ENCODE measurements at places on chromosomes 1 and 21.

DNA sequence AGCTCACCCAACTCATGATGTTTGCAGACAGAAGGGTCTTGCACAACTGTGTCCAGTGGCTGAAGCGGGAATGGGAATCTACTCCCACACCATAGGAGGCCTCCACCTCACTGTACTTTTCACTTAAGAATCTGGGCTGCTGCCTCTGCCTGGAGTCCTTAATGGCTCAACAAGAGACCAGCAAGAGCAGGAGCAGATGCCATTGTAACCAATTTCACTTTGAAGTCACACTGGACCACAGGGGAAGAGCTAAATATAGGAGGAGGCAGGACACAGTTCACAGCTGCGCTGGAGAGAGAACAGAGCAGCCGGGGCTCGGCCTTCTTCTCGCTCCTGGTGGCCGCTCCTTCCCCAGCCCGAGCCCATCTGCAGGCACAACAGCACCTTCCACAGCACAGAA lies 120.4 kb downstream of the SIPA1L2 start:
- DNase-seq: no peak

GRCh38 chr1:199226163-199226562 lies 587.3 kb downstream of the PTPRC start:
- no peak for DNase-seq

DNA sequence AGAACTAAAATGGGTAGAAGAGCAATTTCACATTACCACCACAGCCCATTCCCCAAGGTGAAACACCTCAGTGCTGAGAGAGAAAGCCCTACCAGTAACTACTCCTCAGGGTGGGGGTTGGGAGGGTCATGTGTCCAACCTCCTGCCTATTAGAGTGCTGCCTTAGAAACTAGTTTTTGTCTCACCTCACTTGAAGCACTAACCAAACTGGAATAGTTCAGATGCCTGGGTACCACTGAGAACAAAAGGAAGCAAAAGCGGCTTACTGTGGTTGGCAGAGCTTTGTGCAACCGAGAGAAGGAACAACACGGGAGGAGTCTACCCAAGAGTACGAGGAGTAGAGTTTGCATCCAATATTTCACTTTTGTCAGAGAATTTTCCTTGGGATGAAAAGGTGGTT lies 1207.5 kb upstream of the ADGRL2 start:
- DNase-seq: no peak

- no peak for DNase-seq
Observed at GRCh38 chr1:185434721-185435120, 117.7 kb upstream of the IVNS1ABP start.

DNA sequence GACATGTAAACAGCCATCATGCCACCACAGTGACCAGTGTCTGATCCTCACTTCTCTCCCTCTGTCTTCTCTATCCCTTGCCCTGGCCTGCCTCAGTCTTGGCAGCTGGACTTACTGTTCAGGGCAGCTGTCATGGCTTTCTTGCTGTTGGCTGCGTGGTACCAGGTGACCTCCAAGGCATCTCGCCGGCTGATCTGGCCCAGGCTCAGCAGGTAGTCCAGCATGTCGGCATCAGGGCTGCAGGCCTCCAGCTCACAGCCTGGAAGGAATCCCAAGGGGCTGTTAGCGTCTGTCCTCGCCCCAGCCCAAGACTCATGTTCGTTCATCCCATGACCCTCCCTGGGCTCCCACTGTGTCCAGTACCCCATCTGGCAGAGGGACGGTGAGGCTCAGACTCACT lies 3.6 kb downstream of the FAM151A start:
- no peak for DNase-seq

GRCh38 chr1:59751801-59752200 lies 62.9 kb upstream of the HOOK1 start:
- DNase-seq: no peak

DNA sequence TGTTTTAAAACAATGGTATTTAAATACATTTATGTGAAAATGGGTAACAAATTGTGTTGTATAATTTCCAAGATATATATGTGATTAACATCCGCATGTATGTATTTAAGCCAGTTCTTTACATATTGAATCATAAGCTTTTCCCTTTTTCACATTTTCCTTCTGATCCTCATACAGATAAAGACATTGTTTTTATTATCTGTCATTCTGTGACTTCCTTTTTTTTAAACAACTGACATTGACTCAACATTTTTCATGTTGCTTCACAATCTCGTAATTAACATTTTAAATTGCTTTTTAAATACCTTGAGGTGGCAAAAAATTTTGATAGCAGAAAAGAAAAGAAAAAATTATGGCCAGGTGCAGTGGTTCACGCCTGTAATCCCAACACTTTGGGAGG lies 1.4 kb downstream of the STXBP3 start:
- peak; percentile 30 for DNase-seq

DNA sequence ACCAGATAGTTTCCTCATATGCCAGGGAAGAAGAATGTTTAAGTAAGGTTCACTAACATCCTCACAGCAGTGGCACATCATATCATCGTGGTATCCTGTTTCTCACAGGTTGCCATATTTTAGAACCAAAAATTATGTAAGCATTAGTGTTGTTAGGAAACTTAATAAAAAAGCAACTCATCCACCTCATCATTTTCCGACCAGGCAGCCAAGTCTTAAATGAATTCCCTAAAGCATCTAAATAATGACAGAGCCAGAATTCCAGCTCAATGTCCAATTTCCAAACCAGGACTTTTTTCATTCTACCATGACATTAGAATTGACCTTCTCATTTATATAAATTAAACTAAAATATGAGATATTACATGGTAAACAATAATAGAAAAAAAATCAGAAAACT lies 272.7 kb downstream of the NTNG1 start:
- no peak for DNase-seq

DNA sequence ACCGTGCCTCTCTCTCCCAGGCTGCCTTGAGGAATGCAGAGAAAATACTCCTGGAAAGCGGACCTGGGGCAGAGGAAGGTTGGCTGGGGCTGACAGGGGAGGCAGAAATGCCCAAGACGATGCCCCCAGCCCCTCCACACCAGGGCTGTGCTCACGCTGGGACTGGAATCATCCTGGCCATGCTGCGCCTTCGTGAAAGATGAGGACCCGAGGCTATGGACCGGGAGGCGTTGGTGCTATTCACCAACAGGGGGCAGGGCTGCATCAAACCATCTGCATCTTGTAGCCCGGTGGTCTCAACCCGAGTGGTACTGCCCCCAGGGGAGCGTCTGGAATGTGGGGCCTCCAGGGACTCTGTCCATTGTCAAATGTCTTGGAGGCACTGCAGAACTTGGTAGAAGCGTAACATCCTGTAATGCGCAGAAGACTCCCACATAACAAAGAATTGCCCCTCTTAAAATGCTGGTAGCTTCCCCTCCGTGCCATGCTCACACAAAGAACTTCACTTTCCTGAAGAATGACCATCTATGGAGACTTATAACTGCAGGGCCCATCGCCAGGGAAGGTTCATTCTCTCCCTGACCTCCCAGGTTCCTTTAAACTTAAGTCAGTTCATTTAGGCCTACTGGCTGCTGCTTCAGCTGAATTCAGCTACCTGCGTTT lies 251.2 kb downstream of the RRAGC start:
- peak; percentile 44 for DNase-seq

- DNase-seq: peak; percentile 17
Observed at GRCh38 chr1:72288886-72289285, 6.5 kb upstream of the NEGR1 start.

GRCh38 chr21:33496345-33496744 lies 4.8 kb upstream of the DNAJC28 start:
- no peak for DNase-seq

DNA sequence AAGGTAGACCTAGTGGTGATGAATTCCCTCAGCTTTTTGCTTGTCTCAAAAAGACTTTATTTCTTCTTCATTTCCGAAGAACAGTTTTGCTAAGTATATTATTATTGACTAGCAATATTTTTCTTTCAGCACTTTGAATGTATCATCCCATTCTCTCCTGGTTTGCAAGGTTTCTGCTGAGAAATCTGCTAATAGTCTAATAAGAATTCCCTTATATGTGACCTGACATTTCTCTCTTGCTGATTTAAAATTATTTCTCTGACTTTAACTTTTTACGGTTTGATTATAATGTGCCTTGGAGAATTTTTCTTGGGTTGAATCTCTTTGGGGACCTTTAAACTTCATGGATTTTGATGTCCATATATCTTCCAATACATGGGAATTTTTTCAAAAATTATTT lies 628.3 kb upstream of the ADGRL2 start:
- no peak for DNase-seq

DNA sequence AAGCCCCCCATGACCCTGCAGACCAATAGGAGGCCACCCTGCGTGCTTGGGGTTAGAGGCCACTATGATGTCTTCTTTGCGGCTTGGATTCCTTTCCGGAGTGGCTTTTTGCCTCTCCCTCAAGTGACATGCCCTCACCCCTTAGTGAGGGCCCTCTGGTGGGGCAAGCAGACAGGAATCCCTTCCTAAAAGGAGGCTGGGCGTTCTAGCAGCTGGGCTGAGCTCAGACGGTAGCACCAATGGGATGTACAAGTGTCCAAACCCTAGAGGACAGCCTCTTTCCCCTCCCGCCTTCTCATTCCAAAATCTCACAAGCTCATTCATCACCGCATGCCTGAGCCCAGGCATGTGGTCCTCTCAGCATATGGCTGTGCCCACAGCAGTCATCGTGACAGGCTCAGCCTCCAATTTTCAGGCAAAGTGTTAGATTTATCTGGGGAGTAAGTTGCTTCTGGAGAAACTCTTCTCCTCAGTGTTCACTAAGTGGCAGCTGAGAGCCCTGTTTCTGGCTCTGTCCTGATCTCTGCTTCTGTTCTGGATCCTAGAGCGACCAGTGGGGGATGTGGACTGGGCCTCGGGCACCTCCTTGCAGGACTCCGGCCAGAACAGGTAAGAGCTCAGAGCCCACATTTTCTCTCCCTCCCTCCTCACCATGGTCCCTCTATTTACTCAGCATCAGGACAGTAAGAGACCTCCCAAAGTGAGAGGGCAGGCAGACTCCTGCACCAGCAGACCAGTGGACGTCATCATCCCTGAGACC lies 4.8 kb downstream of the KIAA1614 start:
- no peak for DNase-seq

DNA sequence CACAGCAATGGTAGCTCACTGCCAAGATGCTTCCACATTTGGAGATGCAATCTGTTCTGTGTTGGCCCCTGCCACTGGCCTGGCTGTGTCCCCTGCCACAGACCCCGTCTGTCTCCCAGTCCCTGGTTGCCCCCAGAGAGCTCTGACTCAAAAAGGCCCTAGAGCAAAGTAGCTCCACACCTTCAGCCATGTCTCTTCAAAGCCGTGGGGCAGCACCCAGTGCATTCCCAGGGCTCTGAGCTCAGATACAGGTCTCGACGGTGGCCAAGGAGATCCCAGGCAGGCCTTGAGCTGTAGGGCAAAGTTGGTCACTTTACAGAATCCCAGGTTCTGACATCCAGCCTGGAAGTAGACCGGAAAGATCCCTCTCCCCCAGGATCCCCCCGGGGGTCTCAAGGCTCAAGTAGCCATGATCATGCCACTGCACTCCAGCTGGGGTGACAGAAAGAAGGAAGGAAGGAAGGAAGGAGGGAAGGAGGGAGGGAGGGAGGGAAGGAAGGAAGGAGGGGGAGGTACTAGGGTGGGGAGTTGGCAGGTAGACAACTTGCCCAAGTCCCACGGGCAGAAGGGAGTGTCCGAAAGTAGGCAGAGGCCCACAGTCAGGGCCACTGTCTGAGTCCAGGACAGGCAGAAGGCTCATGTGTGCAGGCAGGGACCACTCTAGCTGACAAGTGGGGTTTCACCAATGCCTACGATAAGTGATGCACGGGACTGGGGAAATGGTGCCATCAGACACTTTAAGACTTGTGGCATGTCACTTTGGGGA lies 4.8 kb upstream of the ARF1 start:
- no peak for DNase-seq

DNA sequence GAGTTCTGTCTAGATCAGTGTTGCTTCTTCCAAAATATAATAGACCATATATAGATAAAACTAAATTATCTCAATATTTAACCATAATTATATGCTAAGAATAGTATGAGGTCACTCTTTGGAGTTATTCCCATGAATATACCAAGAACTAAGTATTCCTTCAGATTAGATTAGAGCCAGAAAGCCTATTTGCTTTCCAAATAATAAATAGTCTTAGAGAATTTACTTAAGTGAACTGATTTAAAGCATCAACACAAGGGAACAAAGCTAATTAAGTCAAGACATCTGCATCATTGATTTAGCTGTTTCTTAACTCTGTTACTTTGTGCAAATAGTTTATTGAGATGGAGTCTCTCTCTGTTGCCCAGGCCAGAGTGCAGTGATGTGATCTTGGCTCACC lies 35.7 kb downstream of the FNBP1L start:
- DNase-seq: no peak

GRCh38 chr1:77762072-77762476 lies 2.4 kb upstream of the USP33 start:
- DNase-seq: peak; percentile 41

- no peak for DNase-seq
Observed at GRCh38 chr1:27689423-27690173, 17.6 kb upstream of the IFI6 start.

- no peak for DNase-seq
Observed at GRCh38 chr1:200949626-200950025, 54.9 kb downstream of the INAVA start.

DNA sequence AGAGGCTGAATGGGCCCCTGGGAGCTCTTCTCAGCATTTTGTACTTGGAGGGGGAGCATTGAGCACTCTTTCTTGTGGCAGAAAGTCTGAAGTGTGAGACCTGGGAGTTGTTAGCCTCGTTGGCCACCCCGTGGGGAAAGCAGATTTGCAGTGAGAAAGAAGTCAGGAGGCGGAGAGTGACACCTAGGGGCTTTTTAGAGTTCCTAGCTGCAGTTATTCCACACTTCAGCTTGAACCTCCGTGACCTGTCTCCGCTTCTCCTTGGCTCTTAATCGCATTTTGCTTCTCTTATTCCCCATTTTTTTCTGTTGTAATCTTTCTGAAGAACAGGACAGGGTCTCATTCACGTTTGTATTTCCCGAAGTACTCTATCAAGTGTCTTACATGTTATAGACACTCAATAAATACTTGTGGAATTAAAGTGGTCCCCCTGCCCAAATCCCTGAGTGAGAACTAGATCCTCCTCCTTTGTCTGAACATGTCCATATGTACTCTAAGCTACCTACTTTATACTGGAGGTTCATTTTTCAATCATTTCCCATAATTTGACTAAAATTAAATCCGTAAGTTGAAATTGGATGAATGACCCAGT lies 14.5 kb upstream of the C1orf141 start:
- DNase-seq: peak; percentile 76

DNA sequence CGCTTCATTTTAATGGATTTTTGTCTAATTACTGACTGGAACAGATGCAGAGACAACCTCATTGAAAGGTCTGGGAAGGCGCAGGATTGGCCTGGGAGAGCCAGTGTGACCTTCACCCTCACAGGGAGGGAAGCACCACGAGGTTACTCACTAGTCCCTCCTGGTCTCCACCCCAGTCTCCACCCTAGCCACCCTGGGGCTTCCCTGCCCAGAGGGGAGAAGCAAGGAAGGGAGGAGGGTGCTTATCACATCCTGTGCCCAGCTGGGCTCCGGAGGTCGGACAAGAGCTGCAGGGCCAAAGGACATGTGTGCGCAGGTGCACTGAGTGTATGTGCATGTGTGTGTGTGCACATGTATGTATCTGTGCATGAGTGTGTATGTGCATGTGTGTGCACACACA lies 220.1 kb upstream of the VAMP3 start:
- no peak for DNase-seq

All from NB4 (cell line).